ENCODE measurements at places on chromosomes 5 and 9. TPM values are rescaled to one million over a fixed set of nuclear protein-coding genes. Genes with fewer than 3 reads are reported as not detected.

Gene PCDHGA1
- 0.43 TPM for total RNA-seq

Gene KIAA0825
- total RNA-seq: 1.0 TPM

Gene C9orf152
- total RNA-seq: 0.07 TPM

Gene TLX3
- not detected for total RNA-seq

Gene PCDHA4
- 2.3 TPM for total RNA-seq

Gene PKD2L2
- total RNA-seq: not detected

Gene LECT2
- total RNA-seq: not detected

Gene EFNA5
- 18.7 TPM for total RNA-seq

Gene IFNA4
- not detected for total RNA-seq
